ENCODE measurements at places on chromosomes 4 and X. TPM values are rescaled to one million over a fixed set of nuclear protein-coding genes. Genes with fewer than 3 reads are reported as not detected.

DNA sequence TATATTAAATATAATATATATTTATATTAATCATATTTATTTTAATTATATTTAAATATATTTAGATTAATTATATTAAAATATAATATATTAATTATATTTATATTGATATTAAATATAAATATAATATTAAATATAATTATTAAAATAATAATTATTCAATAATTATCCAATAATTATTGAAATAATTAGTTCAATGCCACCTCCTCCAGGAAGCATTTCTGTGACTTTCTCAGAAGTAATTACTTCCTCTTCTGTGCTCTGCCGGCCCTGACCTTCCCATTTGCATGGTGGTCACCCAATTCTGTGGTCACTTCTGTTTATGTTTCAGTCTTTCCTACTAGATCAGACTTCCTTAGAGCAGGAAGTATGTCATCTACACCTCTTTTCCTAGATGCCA lies 45.8 kb downstream of the EVC2 start:
- no peak for DNase-seq

DNA sequence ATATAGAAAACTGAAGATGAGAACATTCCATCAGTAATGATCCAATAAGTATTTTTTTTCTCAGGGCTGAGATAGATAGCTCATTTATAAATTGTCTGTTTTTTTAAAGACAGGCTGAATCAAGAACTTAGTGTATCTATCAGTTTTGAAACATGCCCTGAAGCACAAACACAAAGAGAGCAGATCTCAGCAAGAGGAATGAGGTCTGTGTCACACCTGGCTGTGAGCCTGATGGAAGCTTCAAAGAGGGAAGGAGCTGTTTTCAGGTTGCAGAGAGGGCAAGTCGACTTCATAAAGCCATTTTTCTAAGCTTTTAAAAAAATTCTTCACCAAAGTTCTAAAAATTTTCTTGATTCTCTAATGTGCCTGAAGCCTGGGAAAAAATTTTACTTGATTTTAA lies 434.9 kb downstream of the PDGFC start:
- no peak for DNase-seq

- DNase-seq: no peak
Observed at GRCh38 chr4:70559924-70560323, 32.1 kb upstream of the AMBN start.

- no peak for DNase-seq
Observed at GRCh38 chr4:20264688-20265087, 13.0 kb downstream of the SLIT2 start.

DNA sequence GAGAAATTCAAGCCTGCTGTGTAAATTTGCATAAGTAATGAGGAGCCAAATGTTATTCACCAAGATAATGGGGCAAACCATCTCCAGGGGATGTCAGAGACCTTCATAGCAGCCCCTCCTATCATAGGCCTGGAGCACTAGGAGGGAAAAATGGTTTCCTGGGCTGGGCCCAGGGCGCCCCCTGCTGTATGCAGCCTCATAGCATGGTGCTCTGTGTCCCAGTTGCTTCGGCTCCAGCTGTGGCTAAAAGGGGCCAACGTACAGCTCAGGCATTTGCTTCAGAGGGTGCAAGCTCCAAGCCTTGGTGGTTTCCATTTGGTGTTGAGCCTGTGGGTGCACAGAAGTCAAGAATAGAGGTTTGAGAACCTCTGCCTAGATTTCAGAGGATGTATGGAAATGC lies 859.3 kb downstream of the RPA4 start:
- DNase-seq: peak; percentile 32

GRCh38 chrX:39527025-39527424 lies 570.7 kb downstream of the BCOR start:
- DNase-seq: no peak

- no peak for DNase-seq
Observed at GRCh38 chr4:152698089-152698499, 18.3 kb upstream of the TMEM154 start.

GRCh38 chr4:85486425-85487086 lies 11.6 kb downstream of the ARHGAP24 start:
- no peak for DNase-seq

DNA sequence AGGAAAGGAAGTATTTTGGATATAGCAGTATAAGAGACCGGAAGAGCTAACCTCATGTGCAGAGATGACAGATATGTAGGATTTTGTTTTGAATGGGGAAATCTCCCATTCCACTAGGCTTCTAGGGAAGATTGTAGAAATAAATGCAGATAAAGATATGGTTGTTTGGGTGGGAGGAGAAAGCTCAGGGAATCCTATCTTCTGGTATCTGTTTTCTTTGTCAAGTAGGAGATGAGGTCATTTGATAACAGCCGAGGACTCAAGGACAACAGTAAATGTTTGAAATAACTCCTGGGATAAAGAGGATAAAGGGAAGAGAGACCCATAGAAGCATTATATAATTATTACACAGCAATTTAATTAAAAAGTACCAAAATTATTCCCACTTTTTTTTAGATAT lies 24.7 kb upstream of the ZMAT1 start:
- DNase-seq: no peak

- DNase-seq: no peak
Observed at GRCh38 chrX:49111791-49112190, 11.7 kb downstream of the GPKOW start.

GRCh38 chr4:15769202-15769601 lies 8.9 kb upstream of the CD38 start:
- no peak for DNase-seq

DNA sequence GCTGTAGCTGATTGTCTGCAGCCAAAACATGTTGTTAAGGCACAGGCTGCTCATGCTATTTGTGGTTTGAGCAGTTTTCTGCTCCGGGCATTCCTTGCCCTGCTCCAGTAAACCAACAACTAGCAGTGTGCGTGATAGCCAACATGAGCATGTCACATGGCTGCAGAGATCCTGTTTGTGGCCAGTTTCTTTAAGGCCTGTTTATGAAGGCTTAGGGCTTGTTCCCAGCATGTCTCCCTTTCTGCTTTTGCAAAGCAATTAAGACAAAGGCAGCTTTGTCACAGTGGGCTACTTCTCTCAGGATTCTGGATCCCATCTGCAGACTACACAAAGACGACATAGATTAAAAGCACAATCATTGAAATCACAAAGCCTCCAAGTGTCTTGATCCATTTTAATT lies 160.5 kb downstream of the ZNF518B start:
- DNase-seq: no peak

GRCh38 chr4:100641336-100641735 lies 123.5 kb upstream of the EMCN start:
- no peak for DNase-seq

DNA sequence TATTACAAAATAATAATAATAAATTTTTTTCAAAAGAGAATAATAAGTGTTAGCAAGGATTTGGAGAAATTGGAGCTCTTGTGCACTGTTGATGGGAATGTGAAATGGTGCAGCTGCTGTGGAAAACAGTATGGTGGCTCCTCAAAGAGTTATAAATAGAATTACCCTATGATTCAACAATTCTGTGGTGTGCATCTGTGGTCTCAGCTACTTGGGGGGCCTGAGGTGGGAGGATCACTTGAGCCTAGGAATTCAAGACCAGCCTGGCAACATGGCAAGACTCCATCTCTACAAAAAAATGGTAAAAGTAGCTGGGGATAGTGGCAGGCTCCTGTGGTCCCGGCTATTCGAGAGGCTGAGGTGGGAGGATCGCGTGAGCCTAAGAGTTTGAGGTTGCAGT lies 19.6 kb downstream of the MND1 start:
- no peak for DNase-seq

DNA sequence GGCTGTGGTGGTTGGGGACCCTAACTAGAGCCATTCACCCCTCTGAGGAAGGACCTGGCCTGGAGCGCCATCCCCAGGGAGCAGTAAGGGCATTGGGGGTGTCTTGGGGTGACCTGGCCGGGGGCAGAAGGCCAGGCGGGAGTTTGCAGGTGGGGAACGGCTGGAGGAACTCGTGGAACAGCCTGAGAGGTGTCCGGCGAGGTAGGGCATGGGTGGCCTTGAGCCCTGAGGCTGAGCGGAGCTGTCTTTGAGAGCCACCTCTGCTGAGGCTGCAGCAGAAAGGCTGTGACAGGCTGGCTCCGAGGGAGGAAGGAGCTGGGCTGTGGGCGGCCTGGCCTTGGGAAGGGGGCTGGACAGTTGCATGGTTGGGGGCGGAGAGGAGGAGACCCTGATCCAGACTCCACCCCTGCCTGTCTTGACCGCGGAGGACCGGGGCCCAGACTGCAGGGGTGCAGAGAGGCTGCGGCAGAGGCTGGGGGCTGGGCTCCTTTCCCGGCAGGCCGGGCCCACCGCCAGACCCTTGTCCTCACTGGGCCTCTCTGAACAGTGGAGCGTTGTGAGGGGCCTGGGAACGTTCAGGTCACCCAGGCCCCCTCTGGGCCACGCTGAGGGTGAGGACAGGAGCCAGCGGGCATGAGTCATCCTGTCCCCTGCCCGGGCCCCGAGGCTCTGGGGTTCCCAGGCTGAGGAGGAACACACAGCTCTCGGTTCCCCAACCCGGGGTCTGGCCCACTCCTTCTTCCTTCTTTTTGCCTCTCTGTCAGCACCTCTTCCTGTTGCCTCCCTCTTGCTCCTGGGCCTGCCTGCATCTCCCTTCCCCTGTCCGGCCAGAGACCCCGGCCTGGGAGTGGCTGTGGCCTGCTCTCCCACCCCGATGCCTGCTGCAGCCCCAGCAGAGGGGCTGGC lies 8.1 kb downstream of the SH3BP2 start:
- peak; percentile 72 for DNase-seq

The MAEA gene
- 98.4 TPM for total RNA-seq

The PUDP gene
- total RNA-seq: 32.3 TPM

The F8A2 gene
- not detected for total RNA-seq

The HGFAC gene
- total RNA-seq: not detected

Data from mucosa of descending colon (tissue), 3 donors.